ENCODE measurements at places on chromosomes 12 and 14.
A peak's percentile ranks its signal among the peaks of the same experiment; 100 is the strongest.

- peak; percentile 31 for DNase-seq
These were observed 65.8 kb upstream of the SLC8A3 start for GRCh38 chr14:70254476-70254961.

DNA sequence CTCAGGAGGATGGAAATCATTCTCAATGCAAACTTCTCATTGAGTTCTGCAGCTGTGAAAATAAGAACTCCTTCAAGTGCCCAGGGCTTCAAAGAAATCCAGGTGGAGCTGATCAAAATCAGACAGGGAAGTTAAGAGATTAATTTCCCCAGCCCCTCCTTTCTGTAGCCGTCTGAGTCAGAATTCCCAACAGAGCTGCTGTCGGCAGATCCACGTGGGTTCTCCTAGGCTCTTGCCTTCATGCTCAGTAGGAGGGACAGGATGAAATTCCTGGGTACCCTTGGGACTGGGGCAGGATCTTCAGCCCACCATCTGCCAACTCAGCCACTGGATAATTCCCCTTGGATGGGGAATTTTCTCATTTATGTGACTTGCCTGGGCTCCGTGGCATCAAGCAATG, 13.3 kb downstream of the TGFB3 start:
- DNase-seq: peak; percentile 60

GRCh38 chr12:122022393-122023338, 982 bp downstream of the BCL7A start:
- DNase-seq: no peak

- DNase-seq: peak; percentile 18
These were observed 541 bp downstream of the GOLT1B start for GRCh38 chr12:21502164-21502496.

- DNase-seq: no peak
These were observed 230.3 kb downstream of the BCAT1 start for GRCh38 chr12:24718617-24719016.

DNA sequence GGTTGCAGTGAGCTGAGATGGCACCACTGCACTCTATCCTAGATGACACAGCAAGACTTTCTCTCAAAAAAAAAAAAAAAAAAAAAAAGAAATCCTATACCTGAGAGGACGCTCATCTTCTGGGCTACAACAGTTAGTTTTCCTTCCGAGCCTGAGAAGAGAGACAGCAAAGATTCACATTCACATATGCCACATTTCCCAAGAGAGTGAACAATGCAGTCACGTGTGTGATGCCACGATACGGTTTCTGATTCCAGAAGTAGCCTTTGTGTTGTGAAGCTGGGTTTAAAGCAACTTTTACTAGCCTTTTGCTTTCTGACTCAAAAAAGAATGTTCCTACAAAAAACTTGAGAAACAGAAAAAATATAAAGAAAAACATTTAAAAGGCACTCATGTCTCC, 19.5 kb downstream of the GCN1 start:
- DNase-seq: no peak

GRCh38 chr12:76426160-76426559, 77.9 kb upstream of the BBS10 start:
- no peak for DNase-seq

- no peak for DNase-seq
These were observed 144.0 kb downstream of the RAD51B start for GRCh38 chr14:67963545-67963944.

GRCh38 chr12:45256721-45257120, 40.8 kb downstream of the ANO6 start:
- no peak for DNase-seq

- DNase-seq: no peak
These were observed 17.4 kb downstream of the RFC5 start for GRCh38 chr12:118033902-118034301.

GRCh38 chr12:117141097-117141898, 42.1 kb upstream of the TESC start:
- DNase-seq: no peak
